Nephron progenitor cell (in vitro differentiated cells): ENCODE measurements at places on chromosomes 5 and 9.

GRCh38 chr9:129567842-129568559 is 52.9 kb downstream of the C9orf50 start:
- peak; percentile 52 for DNase-seq

GRCh38 chr9:93954434-93955061 is 607 bp downstream of the BARX1 start:
- DNase-seq, result peak; percentile 37

GRCh38 chr9:122398371-122398924 is 27.6 kb downstream of the PTGS1 start:
- DNase-seq, result no peak

- DNase-seq, result no peak
These were observed 21.1 kb downstream of the GRHPR start for GRCh38 chr9:37443566-37443965.

GRCh38 chr9:127237801-127238200 is 26.8 kb upstream of the GARNL3 start:
- no peak for DNase-seq

- DNase-seq, result no peak
These were observed 245.1 kb downstream of the FSTL4 start for GRCh38 chr5:133367071-133367786.

DNA sequence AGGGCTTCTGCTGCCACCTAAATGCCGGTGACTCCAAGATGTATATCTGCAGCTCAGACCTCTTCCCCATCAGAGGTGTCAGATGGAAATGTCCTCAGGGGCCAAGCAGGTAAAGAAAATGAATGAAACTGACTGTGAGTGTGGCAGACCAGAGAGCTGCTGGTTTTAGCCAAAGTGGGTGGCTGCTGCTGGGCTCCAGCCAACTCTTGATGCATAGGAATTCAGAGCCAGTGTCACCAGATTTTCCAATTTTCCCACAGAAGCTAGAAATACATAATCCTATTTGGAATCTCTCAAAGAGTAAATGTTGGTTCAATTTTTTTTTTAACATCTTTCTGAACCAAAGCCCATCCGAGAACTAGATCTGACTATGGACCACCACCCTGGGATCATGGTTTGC is 161.2 kb upstream of the SPRY4 start:
- no peak for DNase-seq

DNA sequence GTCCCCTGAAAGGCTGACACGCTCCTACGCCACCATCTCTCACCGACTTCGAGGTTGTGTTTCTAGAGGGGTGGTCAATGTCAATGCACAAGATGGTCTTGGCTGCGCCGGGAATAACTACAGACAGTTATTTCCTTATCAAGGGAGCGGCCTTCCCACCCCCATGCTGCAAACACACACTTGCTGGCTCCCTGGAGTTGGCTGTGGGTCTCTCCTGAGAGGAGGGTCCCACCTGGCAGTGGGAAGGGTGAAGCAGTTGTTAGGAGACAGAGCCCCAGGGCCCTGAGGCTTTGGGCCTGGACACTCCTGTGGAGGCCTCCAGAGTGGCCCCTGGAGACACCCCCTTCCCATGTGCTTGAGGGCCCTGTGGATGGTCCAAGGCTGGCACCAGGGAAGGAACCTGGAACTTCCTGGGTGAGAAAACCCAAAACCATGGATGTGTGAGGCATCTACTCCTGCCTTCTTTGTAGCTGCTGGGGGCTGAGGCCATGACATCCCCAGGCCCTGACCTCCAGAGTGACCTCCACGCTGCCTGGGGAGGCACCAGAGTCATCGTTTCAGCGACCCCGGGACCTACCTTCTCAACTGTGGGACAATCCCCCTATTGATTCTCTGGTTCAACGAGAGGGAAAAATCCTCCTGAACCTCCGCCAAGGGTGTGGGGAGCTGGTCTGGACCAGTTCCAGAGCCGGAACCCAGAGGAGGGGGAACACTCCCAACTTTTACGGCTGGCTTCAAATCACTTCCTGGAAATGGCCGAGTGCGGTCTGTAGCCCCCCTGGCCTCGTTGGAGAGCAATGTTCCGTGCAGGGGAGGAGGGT is 101.1 kb upstream of the COL5A1 start:
- no peak for DNase-seq

DNA sequence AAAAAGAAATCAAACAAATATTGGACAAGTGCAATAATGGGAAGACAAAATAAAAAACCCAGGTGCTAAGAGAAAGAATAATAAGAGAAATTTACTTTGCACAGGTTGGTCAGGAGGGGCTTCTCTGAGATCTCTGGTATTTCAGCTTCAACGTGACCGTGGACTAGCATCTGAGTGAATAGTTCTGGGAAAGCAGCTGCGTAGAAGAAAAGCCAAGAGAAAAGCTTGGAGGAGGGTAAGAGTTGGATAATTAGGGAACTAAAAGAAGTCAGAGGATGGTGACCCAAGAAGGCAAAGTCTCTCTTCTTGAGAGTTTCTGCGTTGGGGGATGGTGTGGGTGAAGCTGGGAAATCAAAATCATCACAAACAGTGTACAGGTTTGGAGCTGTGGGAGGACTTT is 41.6 kb downstream of the YIPF5 start:
- DNase-seq, result no peak

DNA sequence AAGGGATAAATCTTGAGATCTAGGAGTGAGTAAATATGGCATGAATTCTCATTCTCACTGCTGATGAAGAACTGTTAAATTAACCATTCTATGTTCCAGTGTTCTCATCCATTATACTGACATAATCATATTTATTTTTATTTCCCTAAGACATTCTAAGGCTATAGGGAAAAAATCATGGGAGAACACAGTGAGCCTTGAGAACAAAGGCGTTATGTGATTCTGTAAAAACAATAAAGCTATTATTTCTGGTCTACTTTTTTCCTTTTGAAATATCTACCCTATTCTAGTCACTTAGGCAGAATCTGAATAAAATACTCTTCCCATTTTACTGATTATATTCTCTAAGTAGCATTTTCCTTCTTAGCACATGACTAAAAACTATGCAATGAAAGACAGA is 155.7 kb upstream of the ADAMTS16 start:
- DNase-seq, result no peak

DNA sequence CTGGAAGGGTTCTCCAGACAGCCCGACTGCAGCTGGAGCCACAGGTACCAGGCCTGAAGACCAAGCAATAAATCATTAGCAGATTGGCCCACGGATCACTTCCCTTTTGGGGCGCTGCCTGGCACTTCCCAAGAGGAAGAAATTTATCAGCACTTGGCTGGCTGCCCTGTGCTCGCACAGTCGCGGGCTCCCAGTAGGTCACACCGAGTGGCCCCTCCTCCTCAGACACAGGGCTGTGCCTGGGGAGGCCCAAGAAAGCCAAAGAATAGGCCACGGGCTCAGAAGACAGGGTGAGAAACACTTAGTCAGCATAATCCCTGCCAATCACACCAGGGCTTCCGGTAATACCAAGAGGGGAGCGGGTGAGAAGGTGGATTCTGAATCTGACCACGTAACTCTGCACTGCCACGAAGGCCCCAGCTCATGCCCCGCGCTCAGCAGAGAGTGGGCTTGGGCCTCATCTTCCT is 115.7 kb upstream of the MSX2 start:
- DNase-seq, result peak; percentile 34

- DNase-seq, result no peak
These were observed 20.1 kb downstream of the ALG2 start for GRCh38 chr9:99201603-99202002.

- no peak for DNase-seq
These were observed 7.8 kb downstream of the IL6ST start for GRCh38 chr5:55986931-55987330.

DNA sequence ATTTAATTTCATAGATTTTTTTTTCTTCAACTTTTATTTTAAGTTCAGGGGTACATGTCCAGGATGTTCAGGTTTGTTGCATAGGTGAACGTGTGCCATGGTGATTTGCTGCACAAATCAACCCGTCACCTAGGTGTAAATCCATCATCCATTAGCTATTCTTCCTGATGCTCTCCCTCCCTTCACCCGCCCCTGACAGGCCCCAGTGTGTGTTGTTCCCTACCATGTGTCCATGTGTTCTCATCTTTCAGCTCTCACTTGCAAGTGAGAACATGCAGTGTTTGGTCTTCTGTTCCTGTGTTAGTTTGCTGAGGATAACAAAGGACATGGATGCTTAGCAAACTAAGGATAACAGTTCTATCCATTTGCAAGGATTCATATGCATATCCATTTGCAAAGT is 209.1 kb upstream of the ADCY2 start:
- no peak for DNase-seq

- DNase-seq, result no peak
These were observed 50.5 kb upstream of the PCAT7 start for GRCh38 chr9:94504358-94504757.

DNA sequence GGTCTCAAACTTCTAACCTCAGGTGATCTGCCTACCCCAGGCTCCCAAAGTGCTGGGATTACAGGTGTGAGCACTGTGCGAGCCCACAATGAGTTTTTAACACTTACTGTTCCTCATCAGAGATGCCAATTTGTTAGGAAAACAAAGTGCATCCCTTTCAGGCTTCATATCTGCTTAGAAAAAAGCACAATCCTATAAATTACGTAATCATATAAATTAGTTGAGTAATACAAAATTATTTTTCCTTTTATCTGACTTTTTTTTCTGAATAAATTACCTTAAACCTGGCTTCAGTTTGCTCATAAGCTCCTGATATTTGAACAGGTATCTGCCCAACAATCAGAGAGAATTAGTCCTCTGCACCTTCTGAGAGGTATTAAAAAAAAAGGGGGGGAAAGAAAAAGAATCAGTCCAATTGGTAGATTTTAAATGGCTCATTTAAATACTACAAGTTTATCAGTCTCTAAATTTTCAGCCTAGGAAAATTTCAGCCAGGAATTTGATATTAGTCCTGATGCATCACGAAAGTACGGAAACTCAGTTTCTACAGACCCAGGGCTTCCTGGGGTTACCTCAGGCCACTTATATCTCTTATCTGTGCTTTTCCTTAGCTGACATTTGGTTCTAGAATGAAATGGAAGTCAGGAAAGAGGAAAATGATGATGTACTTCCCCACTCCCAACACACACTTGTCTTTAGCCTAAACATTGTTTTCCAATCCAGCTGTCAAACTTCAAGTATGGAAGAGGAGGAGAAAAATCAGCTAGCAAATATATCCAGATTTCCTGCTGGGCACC is 26.8 kb downstream of the ITGA1 start:
- DNase-seq, result no peak

- no peak for DNase-seq
These were observed 238.3 kb upstream of the NUDT12 start for GRCh38 chr5:103800741-103801495.

- DNase-seq, result no peak
These were observed 365.7 kb downstream of the DEPDC1B start for GRCh38 chr5:60334281-60334713.

DNA sequence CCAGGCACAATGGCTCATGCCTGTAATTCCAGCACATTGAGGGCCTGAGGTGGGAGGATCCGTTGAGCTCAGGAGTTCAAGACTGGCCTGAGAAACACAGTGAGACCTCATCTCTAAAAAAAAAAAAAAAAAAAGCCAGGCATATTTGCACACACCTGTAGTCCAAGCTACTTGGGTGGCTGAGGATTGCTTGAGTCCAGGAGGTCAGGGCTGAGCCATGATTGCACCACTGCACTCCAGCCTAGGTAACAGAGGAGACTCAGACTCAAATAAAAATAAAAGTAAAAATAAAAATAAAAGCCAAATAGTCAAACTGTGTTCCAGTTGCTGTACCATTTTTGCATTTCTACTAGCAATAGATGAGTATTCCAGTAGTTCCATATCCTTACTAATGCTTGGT is 616.0 kb downstream of the KIF4B start:
- DNase-seq, result no peak

- no peak for DNase-seq
These were observed 163.1 kb downstream of the IZUMO3 start for GRCh38 chr9:24382566-24382965.

GRCh38 chr9:128747241-128747640 is 23.3 kb upstream of the ZDHHC12 start:
- no peak for DNase-seq

DNA sequence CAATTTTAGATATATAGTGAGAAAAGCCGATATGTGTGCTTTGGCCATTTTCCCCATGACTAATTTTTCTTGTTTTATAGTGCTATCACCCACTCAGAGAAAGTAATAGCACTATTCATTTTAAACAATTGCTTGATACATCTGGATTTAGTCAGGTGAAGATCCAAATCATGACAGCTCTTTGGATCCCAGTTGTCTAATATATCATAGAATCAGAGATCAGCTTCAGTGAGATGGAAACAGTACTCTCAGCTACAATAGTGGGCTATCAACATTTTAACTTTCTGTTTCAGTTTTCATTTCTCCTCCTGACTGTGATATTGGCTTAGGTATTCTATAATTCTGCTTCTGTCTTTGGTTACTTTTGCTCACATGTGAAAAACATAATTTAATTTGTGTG is 38.7 kb downstream of the VCAN start:
- DNase-seq, result no peak

DNA sequence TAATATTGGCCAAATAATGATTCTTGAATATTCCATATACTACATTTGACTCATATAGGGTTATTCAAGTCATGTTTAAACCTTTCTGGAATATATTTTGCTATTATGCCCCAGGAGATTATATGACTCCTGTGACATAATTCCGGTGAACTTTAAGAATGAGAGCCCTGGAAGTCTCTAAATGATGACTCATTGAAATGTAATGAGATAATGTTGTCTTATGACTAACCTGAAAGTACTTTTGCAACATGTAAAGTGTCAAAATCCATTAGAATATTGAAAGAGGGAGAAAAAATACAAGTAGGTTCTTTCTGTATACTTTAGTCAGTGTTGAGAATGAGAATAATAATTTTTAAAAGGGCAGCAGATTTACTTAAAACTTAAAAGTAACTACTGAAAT is 830.4 kb downstream of the MAT2B start:
- no peak for DNase-seq

GRCh38 chr9:114460513-114461199 is 44.6 kb downstream of the WHRN start:
- no peak for DNase-seq

- no peak for DNase-seq
These were observed 9.6 kb upstream of the CEP72 start for GRCh38 chr5:602466-603035.

- DNase-seq, result no peak
These were observed 1.9 kb downstream of the HDAC3 start for GRCh38 chr5:141634720-141635119.

- no peak for DNase-seq
These were observed 33.2 kb upstream of the CLPTM1L start for GRCh38 chr5:1378096-1378495.
